ENCODE measurements at places on chromosomes 5 and 9.

GRCh38 chr9:90020276-90020871, 415.6 kb downstream of the GADD45G start:
- no peak for DNase-seq

DNA sequence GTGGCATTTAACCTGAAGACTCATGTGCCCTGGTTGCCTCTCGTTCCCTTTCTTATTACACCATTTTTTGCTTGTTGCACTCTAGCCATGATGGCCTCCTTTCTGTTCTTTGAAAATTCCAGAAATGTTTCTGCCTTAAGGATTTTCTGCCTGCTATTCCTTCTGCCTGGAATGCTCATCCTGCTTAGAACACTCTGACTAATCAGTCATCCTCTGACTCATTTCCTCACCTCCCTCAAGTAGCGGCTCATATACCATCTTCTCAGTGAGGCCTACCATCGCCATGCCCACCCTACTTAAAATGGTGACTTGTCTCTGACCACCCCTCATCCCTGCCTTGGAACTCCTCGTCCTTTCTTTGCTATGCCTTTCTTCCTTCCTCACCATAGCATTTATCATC, 68.8 kb downstream of the KIF4B start:
- DNase-seq: no peak

- DNase-seq: no peak
Measured at GRCh38 chr5:106637275-106637674, 1033.5 kb downstream of the EFNA5 start.

DNA sequence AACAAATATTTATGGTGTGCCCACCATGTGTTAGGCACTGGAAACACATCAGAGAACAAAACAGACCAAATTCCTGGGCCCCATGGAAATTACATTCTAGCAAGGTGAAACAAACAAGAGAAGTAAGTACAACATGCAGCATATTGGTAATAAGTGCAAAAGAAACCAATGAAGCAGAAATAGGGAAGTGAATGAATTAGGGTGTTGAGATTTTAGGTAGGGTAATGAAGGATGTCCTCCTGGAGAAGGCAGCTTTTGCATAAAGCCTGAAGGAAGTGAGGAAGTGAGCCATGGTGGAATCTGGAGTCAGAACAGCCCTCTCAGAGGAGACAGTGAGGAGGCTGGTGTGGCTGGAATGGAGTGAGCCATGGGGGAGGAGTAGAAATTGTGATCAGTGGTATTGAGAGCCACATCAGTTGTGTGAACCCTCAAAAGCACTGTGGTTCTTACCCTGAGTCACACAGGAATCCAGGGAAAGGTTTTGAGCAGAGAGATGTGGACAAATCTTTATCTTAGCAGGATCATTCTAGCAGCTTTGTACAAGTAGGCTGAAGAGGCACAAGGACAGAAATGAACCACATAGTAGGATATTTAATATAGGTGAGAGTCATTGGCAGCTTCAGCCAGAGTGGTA, 52.7 kb upstream of the ARL15 start:
- DNase-seq: no peak

GRCh38 chr5:151037561-151038411, 17.4 kb downstream of the GPX3 start:
- no peak for DNase-seq

GRCh38 chr5:159507055-159507454, 176.8 kb upstream of the IL12B start:
- no peak for DNase-seq

- DNase-seq: no peak
Measured at GRCh38 chr5:87674235-87674634, 261.5 kb upstream of the CCNH start.

GRCh38 chr5:153511622-153512021, 21.2 kb downstream of the GRIA1 start:
- no peak for DNase-seq

GRCh38 chr5:74599148-74599547, 41.4 kb downstream of the ENC1 start:
- DNase-seq: no peak

DNA sequence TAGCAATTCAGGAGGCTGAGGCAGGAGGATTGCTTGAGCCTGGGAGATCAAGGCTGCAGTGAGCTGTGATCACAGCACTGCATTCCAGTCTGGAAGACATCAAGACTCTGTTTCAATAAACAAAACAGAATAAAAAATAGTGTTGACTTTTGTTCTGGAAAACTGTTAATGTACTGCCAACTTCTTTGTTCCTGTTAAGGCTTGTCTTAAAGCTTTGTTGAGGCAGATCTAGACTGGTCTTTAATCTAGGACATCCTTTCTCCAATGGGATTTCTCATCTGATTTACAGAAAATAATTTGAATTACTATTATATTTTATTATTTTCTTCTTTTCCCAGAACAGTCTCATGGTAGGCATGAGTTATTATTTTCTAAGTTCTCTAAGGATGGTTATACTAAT, 26.0 kb downstream of the BDP1 start:
- DNase-seq: no peak

GRCh38 chr9:37676411-37676830, 25.7 kb downstream of the FRMPD1 start:
- DNase-seq: no peak

DNA sequence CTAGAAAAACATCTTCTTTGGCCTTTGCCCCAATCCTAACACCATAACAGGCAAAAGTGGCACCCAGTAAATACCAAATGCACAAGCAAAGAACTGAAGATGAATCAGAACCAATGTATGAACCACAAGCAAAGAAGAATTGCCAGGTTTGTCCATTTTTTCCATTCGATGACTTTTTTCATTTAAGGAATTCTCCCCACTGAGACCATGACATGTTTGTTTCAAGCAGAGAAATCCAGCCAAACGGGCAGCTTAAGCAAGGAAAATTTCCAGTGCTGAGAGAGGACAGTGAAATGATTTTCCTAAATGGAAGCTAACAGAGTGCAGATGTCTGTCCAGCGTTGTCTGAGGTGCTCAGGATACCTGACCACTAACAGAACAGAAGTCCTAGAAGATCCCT, 203.7 kb downstream of the ADAMTS12 start:
- DNase-seq: no peak

DNA sequence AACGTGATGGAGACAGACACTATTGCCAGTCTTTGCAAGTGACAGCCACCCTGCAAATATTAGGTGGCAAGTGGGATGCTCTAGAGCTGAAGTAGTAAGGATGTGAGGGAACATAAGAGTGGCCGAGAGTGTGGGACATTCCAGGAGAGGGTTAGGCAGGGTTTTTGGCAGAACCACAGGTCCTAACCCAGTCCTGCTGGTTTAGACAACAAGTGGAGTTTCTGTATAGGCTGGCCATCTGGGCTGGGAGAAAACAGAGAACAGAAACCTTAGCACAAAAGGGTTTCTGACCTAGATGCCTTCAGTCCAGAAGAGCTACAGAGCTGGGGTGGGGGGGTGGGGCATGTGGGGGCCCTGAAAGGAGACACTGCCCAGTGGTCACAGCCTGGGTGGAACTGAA, 107.4 kb downstream of the TMEM174 start:
- DNase-seq: no peak

DNA sequence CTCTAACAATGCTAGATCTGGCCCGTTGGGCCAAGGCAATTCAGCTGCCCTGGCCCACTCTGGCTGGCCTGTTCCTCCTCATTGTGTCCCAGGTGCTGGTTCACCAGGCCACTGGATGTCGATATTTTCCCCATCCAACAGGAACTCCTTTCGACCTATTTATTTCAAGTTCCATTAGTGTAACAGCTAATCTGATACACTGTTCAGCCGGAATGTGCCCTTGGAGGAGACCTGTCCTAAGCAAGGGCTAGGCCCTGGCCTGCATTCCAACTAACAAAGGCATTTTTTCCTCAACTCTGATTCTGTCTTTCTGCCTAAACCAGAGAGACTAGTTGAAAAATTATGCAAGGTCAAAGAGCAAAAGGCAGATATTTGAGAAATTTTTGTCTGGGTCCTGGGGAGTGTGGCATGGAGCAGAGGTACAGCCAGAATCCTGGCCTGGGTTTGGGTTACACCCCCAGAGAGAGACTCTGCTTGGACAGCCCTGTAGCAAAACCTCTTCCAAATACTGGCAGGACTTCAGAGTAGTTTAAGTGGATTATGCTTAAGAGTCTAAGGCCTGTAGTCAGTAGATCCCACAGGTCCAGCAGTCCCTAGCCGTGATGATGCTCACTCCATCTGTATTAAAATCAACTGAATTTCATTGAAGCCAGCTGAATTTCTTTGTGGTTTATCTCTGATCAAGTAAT, 36.1 kb downstream of the MARCHF11 start:
- DNase-seq: no peak
